ENCODE measurements at places on chromosomes 12 and 14.

DNA sequence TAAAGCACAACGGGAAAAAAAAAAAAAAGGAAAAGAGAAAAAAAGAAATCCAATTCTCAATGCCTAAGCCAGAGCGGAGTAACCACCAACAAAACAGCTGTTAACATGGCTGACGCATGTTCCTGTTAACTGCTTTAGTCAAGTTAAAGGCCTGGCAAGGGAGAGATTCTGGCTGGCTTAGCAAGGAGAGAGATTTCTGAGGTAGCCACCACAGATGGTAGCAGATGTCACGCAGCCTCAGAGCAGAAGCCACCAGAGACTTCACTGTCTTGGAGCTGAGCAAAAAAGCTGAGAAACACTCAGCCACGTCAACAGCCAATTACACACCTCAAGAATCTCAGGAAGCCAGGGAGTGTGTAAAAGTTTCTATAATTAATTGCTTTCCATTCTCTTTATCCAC lies 87.1 kb downstream of the TMCC3 start:
- DNase-seq = no peak

DNA sequence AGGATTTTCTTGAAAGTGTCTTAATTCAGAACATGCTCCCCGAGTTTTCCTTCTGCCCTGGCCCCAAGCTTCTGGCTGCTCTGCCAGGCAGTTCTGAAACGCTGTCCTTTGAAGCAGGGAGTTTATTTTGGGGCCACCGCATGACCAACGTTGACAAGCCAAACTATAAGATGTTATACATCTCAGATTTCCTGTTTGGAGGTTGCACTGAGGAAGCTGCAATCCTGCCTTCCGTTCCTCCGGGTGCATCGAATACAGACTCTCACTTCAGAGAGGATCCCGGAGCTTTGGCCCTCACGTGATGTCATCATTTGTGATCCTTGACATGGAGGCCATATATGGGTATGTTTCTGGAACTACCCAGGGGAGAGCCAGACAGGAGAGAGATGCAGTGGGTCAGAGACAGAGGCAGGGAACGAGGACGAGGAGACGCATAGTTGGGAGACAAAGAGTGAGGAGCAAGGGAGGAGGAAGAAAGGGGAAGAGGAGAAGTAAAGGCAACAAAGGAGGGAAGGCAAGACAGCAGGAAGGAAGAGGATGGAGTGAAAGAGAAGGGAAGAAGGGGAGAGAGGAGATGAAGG lies at the start of gene ASB2:
Gene ASB2, minus strand, starts transcription at position 94 of the 581 bp plus-strand sequence. CDS start 12,031 bp downstream, outside the sequence.
- no peak for DNase-seq

GRCh38 chr14:26872515-26873361 lies 274.9 kb upstream of the NOVA1 start:
- no peak for DNase-seq

- no peak for DNase-seq
Observed at GRCh38 chr12:64538121-64538520, 72.2 kb upstream of the RASSF3 start.

- DNase-seq = no peak
Observed at GRCh38 chr12:93825501-93825888, 148.3 kb downstream of the CRADD start.

GRCh38 chr12:111440152-111440551 lies 34.4 kb downstream of the SH2B3 start:
- no peak for DNase-seq

GRCh38 chr12:110252716-110253115 lies 28.3 kb upstream of the ATP2A2 start:
- DNase-seq = no peak

DNA sequence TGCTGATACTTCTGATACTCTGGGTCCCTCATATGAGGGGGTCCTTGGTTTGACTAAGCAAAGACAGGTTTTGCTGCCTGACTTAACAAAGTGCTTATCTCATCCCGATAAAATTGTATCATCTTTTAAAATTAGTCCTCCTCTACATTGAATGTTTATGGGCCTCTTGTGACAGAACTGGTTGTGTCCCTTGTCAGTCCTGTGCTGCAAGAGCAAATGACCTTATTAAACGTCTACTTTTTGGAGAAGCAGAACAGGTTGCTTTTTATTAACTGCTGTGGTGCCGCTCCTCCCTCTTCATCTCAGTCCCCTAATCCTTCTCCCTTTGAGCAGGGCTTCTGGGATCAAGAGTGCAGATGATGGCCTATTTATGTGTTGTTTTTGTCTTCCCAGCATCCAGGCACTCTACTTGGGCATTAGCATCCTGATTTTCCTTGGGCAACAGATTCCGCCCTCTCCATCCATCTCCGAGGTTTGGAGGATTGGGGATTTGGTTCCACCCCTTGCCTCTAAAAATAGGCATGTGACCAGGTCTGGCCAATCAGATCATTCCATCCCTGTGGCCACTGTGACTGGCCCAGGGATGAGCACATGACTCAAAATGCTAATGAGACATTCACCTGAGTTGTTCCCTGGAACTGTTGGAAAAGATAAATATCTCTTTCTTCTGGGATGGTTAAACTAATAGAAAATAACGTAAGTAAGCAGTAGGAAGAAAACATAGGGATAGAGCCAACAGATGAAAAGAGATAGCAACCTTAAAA lies 2.9 kb upstream of the DENR start:
- DNase-seq = no peak

- DNase-seq = no peak
Observed at GRCh38 chr12:130636370-130636769, 79.7 kb downstream of the RIMBP2 start.

GRCh38 chr14:49867831-49868719 lies 15.5 kb upstream of the NEMF start:
- DNase-seq = peak; percentile 95

- DNase-seq = no peak
Observed at GRCh38 chr12:17489452-17489851, 600.5 kb downstream of the RERGL start.

DNA sequence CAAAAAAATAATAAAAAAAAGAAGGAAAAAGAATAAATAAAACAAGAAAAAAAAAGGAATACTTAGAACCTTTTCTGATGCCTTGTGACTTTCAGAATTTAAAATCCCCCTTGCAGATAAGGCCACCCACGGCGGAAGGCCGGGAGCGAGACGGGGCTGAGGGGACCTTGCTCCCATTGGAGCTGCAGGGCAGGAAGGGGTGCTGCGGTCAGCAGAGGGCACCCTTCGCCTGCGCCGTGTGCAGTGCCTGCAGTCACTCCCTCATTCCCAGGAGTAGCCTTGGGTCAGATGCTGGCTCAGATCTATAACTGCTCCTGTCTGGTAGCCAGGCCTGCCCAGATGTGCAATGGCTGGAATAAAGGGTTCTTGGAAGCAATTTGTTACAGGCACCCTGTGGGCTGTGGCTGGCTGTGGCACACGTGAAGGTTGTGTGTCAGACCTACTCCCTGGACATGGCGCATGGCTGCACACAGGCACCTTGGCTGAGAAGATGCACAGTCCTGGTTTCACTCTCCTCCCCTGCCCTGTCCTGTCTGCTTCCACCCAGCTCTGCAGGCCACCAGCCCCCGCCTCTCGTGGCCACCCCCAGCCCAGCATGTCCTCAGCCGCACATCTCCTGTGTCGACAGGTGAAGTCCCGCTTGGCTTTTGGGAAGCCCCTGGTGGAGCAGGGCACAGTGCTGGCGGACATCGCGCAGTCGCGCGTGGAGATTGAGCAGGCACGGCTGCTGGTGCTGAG lies 13.4 kb upstream of the ALDH2 start:
- DNase-seq = no peak

GRCh38 chr14:22803687-22803974 lies 11.6 kb downstream of the SLC7A7 start:
- no peak for DNase-seq

DNA sequence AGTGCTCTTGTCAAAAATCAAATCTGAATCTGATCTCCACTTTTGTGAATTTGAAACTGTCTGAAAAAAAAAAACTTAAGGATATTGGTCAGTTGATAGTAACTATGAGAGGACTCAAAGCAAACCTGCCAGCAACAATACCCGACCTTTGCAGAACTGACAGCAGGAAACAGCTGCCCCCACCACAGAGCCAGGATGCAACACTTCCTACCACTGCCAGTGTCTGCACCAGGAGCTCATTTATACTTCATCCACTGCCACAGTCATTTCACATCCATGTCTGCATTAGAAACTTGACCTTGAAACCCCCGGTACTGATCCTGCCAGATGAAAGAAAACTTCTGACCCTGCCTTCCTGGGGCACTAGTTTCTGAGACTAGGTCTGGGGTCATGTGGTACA lies 27.4 kb upstream of the RXYLT1 start:
- no peak for DNase-seq

- DNase-seq = no peak
Observed at GRCh38 chr12:67928621-67929383, 60.4 kb upstream of the IFNG-AS1 start.

- DNase-seq = no peak
Observed at GRCh38 chr12:132253698-132254480, 75.5 kb downstream of the GALNT9 start.

- no peak for DNase-seq
Observed at GRCh38 chr12:50043854-50044253, 13.5 kb upstream of the ASIC1 start.

- DNase-seq = no peak
Observed at GRCh38 chr14:50225974-50226297, 5.4 kb downstream of the SOS2 start.

GRCh38 chr14:100172811-100173210 lies 13.4 kb upstream of the DEGS2 start:
- no peak for DNase-seq

DNA sequence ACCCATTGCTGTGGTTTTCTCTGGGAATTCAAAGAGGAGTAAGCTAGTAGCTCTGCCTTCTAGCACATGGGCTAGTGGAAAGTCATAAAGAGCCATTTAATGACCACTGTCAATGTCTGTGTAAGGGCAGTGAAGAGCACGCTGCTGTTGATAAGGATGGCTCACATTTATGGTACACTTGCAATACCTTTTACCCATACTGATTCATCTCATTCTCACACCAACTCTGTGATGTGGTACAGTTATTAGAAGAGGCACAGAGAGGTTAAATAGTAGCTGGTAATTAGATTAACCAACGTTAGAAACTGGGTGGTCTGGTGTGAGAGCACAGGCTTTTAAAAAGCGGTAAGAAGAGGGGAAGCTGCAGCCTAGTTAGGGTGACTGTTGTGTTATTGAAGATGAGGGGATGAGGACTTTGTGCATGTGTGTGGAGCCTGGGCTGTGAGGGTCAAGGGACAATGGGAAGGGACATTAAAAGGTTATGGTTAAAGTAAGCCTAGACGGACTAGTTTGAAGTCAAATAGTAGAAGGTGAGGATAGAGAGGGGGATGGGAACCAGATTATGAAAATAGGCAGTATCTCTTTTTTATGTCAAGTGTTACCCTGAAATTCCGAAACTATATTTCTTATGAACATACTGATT lies 25.2 kb downstream of the RASSF3 start:
- no peak for DNase-seq

DNA sequence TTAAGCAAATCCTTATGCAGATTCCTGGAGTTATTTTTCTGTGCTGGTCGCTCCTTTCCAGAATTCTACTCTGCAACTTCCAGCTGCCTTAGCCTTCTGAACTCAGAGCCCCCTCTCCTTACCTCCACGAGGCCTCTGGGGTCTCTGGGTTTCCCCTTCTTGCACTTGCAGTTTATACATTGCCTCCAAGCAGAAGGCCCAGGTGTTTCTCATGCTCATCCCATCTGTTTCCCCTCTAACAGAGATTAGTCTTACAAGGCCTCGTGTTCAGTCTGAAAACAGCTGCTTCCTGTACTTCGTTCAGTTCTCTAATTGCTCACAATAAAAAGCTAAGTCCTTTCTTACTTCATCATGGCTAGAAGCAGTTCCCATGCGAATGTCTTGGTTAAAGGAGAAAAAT lies 134.4 kb upstream of the FGD4 start:
- no peak for DNase-seq

DNA sequence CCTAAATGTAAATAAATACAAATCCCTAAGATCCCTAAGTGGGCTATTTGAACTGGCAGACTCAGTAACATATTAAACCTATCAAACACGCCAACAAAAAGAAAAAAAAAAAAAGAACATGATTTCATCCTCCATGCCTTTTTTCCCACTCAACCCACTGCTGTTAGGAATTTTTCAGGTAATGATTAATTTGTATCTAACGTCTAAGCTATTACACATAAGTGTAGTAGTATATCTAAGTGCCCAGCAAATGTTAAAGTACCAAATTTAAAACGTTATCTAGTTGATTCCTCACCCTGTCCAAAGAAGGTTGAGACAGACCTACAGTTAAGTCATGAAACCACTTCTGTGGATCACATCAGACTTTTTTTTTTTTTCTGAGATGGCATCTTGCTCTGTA lies 16.4 kb upstream of the ARID4A start:
- DNase-seq = no peak

GRCh38 chr12:26845984-26846383 lies 13.0 kb upstream of the ITPR2 start:
- DNase-seq = no peak

GRCh38 chr14:104676694-104677511 lies 12.5 kb upstream of the INF2 start:
- no peak for DNase-seq

DNA sequence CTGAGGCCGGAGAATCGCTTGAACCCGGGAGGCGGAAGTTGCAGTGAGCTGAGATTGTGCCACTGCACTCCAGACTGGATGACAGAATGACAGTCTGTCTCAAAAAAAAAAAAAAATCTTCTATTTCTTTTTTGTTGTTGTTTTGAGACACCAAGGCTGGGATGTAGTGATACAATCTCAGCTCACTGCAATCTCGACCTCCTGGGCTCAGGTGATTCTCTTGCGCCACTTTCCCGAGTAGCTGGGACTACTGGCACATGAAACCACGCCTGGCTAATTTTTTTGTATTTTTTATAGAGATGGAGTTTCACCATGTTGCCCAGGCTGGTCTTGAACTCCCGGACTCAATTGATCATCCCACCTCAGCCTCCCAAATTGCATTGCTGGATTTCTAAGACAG lies 7.3 kb upstream of the SNRNP35 start:
- DNase-seq = no peak

GRCh38 chr12:113988064-113988451 lies 21.9 kb upstream of the RBM19 start:
- no peak for DNase-seq

GRCh38 chr14:53915364-53916014 lies 41.1 kb downstream of the BMP4 start:
- no peak for DNase-seq

DNA sequence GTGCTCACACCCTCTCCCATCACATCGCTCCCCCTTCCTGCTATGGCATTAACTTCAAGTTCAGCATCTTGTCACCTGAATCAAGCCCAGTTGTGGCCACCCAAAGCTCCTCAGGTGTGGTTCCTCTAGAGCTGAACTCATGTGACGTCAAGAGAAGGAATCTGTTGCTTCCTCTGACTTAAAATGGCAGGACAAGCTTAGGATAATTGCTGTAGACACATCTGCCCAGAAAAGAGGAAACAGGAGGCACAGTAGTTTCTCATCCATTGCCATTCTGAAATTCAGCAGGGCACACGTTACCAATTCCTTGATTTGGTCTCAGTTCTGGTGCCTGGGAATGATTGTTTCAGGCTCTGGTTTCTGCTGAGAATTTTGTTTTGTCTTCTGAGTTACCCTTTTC lies 52.1 kb downstream of the RCOR1 start:
- DNase-seq = no peak
